ENCODE measurements at places on chromosomes 2 and 18. TPM values are rescaled to one million over a fixed set of nuclear protein-coding genes. Genes with fewer than 3 reads are reported as not detected.

DNA sequence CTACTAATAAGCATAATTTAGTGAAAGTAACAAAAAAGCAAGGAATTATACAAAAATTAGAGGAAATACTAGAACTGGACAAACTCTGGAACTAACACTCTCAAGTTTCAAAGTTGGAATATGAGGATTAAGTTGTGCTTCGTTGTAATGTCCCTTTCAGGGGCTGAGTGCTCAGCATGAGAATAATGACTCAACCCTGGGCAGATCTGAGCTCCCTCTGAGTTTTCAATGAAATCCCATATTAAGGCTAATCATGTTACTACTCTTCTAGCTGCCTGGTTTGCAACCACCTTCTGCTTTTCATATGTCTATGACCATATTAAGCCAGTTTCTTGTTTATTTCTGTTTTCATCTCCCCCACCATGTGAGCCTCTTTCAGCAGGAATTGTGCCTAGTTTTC, 274.9 kb upstream of the LRRTM4 start:
- no peak for DNase-seq

The LYG1 gene
- 0.39 TPM for total RNA-seq

DNA sequence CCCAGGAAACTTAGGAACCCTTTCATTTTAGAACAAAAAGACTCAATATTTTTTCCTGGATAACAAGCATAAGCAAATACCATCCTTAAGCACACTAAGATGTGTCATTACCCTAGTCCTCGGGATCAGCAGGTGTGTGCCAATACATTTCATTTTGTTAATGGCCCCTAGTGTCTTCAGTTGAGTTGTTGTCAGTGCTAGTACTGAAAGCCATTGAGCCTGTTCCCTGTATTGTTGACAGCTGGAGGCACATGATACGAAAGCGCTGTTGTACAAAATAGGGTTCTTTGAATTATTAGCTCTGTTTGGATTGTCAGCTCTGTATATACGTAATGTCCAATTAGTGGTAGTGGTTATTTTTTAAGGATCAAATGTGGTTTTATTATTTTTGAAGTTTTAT, 29.5 kb downstream of the VAPA start:
- DNase-seq = no peak

The ALK gene
- total RNA-seq = not detected

The BOD1L2 gene
- total RNA-seq = not detected

- no peak for DNase-seq
These were observed 37.8 kb upstream of the THUMPD2 start for GRCh38 chr2:39816845-39817244.

DNA sequence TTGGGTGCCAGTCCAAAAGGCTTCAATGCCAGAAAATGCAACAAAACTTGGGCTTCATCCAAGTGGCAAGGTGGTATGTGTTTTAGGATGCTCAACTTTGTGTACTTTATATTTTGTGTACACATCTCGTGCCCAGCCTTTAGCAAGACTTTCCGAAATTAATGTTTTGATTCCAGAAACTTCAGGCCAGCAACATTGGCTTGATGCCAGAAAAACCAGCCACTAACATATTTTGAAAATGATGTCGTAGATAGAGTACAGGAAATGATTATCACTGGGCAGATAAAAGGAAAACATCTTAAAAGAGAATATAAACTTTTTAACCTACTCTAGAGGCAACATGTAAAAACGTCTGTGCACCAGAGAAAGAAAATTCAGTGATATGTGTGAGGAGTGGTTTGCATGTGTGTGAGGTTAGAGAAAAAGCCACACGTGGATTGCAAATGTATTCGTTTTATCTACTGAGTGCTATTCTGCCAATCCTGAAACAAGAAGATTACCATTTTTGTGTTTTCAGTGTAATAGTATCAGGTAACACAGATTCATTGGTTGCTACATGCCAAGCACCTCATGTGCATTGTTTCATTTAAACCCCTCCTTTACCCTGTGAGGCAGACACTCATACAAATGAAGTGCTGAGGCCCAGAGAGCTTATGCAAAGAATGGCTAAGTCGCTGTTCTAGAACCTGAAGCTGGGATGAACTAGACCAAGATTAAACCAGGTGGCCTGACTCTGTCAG, 264.8 kb downstream of the C1D start:
- DNase-seq = no peak

GRCh38 chr2:27946530-27947060, 56.1 kb downstream of the BABAM2 start:
- no peak for DNase-seq

- no peak for DNase-seq
These were observed 369.3 kb upstream of the KCNH7 start for GRCh38 chr2:163207693-163208370.

DNA sequence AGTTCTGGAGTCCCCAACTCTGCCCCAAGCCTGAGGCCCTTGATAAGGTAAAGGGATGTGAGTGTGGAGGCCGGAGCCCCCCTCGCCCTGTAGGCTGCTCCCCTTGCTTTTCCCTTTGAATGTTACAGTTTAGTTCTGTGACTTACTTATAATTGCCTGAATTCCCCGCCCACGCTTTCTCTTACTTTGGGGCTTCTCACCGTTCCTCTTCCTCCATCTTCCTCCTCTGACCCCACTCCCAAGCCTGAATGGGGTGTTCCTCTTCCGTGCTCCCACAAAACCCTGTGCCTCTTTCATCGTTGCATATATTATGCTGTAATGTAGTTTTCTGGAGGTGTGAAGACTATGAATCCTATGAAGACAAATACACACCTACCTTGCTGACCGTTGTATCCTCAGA, 15.0 kb upstream of the IL1RN start:
- no peak for DNase-seq

GRCh38 chr2:217703102-217703501, 299.7 kb downstream of the TNS1 start:
- no peak for DNase-seq

The APCDD1 gene
- 0.04 TPM for total RNA-seq

- DNase-seq = no peak
These were observed 110.7 kb downstream of the MDH1 start for GRCh38 chr2:63699549-63699839.

GRCh38 chr18:13726972-13727331, 479 bp downstream of the RNMT start:
- peak; percentile 10 for DNase-seq

The RAD51AP2 gene
- not detected for total RNA-seq

- DNase-seq = no peak
These were observed 23.6 kb upstream of the PDCL3 start for GRCh38 chr2:100539221-100539620.

DNA sequence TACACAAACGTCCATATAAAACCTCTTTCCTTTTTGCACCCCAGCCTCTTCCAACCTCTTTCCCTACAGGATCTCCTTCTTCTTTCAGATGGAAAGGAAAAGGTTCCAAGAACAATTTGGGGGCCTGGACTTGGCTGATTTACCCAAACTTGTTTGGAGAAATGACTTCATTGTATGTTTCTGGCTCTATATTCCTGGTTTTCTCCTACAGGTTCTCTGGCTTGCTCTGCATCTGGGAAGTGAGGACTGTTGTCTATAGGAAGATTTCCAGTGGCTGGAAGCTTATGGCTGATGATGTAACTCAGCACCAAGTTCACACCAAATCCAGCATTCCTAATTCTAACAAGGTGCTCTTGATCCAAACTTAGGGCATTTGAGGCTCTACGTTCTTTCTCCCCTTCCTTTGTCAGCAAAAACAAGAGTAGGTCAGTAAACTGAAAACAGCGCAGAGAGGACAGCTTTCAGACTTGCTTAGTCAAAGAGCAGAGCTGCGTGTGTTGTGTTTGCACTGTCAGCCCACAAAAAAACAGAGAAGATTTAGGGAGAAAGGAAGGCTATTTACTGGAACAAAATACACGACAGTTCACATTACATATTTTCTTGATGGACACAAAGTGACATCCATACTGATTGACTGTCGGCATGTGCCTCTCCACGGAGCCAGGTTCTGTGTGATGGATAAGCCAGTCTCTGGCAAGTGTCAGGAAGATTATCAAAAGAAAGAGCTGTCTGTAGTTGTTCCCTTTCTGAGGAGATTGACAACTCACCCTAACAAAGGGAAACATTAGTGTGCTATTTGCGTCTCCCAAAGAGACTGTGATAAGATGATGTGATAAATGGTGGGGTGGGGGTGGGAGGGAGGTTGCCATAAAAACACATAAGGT, 39.7 kb downstream of the CDCA7 start:
- DNase-seq = no peak

DNA sequence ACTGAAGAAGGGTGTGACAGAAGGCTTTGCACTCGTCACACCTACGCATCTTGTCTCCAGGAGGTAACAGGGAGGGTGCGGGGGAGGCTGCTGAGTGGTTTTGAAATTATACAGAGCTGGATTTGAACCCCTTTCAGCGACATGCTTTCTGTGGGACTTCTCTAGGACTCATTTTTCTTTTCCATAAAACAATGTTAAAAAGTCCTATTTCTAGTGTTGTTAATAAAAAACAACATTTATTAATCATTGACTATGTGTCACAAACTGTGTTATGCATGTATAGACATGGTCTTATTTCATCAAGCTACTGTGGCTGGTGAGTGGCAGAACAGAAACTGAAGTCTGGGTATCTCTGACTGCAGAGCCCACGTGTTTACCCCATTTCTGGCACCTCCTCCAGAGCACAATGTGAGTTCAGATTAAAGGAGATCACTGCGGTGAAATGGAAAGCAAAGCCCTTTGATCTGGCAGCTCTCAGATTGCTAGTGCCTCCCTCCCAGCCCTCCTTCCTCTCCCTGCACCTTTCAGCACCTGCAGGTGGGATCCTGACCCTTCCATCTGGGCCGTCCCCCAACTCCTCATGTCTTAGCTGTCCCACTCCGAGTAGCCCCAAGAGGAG, 315.5 kb upstream of the MYT1L start:
- no peak for DNase-seq

- DNase-seq = no peak
These were observed 635.7 kb downstream of the FBXO15 start for GRCh38 chr18:73511771-73512503.

DNA sequence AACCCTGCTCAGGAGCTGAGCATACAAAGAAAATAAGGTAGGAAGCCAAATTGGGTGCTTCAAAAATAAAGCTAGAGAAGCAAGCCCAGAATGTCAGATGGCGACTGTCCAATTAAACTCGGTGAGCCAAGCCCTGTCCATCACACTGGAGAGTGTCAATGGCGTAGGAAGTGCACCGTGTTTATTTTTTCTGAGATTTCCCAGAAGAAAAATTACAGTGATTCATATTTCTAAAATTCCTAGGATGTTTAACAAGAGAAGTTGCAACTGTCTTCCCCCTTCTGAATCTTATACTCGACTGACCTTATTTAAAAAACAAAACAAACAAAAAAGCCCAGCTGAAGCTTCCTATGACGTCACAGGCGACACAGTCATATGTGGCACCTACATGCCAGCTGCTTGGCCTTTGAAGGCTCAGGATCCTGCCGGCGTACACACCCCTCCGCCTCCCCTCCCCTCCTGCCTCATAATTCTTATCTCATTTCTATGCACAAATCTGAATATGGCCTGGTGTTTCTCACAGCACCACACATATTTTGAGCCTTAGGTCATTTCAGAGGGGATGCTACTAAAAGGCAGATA, 60.8 kb downstream of the MBP start:
- peak; percentile 78 for DNase-seq

GRCh38 chr2:80546766-80547165, 242.2 kb upstream of the LRRTM1 start:
- DNase-seq = no peak

The CFC1 gene
- total RNA-seq = not detected

DNA sequence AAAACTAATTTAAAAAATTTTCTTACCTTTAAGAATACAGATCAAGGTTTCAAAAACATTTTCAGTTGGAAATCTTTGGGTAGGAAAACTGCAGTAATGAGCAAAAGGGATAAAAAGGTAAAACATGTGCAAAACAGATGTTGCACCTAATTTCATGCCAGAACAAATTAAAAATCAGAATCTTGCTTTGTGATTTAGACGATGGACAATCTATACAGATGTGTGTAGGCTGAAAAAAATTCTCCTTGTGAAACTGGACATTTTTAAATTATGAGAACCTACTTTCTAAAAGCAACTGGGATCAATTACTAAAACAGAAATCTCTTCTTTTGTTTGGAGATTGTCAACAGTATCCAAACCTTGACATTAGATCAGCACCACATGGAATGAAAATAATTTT, 183.2 kb upstream of the ITGA4 start:
- DNase-seq = no peak

The ZNF532 gene
- total RNA-seq = 44.0 TPM

GRCh38 chr18:63208676-63209075, 110.9 kb downstream of the BCL2 start:
- no peak for DNase-seq

- no peak for DNase-seq
These were observed 259.3 kb downstream of the NEDD4L start for GRCh38 chr18:58303363-58303762.

The SLC5A7 gene
- not detected for total RNA-seq

- peak; percentile 76 for DNase-seq
These were observed 128.0 kb downstream of the EPHA4 start for GRCh38 chr2:221444106-221444505.

DNA sequence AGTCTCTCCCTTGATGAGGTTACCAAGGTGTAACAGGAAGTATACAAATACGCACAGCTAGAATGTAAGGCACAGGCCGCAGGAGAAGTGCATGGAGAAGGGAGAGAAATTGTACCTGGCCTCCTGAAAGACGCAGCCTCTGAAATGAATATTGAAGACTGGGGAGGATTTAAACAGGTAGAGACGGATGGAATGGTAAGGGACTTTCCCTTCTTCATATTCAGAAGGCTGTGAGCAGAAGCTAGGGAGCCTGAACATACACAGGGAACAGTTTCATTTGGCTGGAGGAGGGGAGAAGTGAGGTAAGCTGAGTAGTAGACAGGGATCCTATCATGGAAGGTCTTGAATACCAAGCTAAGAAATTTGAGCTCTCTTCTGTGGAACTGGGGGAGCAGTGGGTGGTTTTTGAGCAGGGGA, 112.7 kb downstream of the ANKRD44 start:
- DNase-seq = no peak

The ERBB4 gene
- total RNA-seq = 0.07 TPM

GRCh38 chr2:86800856-86801567, 10.3 kb upstream of the CD8A start:
- DNase-seq = no peak

DNA sequence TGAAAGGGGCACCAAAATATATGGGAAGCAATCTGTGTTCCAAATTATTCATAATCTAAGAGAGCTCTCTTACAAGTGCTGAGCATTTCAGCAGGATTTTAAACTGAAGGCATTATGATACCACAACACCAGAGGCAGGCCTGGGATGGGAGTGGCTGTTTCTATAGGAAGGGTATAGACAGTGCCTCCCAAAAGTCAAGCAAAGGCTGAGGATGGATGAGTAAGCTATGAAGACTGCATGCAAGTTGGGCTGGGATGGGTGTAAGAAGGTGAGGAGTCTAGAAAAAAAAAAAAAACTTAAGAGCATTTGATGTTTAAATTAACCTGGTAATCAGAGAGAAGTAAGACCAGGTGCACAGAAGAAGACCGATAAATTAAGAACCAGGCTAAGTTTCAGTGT, 132.5 kb downstream of the OSR1 start:
- no peak for DNase-seq

GRCh38 chr2:139142252-139142880, 362.2 kb upstream of the NXPH2 start:
- DNase-seq = no peak

The RMC1 gene
- total RNA-seq = 30.1 TPM

The SULT1C4 gene
- 7.0 TPM for total RNA-seq
